ENCODE measurements at places on chromosomes 13 and 19.

DNA sequence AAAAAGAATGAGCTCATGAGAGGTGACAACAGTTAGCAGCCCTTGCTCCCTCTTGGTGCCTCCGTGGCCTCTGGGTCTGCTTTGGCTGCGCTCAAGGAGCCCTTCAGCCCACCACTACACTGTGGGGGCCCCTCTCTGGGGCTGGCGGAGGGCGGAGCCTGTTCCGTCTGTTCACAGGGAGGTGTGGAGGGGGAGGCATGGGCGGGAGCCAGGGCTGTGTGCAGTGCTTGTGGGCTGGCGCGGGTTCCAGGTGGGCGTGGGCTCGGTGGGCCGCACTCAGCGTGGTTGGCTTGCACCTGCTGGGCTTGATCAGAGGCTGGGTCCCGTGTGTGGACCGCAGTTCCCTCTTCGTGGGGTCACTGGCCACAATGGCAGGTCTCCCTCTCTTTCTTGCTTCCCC is 953.4 kb upstream of the PRR20A start:
- no peak for DNase-seq

- DNase-seq: no peak
Measured at GRCh38 chr19:41860419-41861115, 512 bp downstream of the RPS19 start.

GRCh38 chr19:16649734-16650133 is 10.2 kb downstream of the SMIM7 start:
- DNase-seq: no peak

DNA sequence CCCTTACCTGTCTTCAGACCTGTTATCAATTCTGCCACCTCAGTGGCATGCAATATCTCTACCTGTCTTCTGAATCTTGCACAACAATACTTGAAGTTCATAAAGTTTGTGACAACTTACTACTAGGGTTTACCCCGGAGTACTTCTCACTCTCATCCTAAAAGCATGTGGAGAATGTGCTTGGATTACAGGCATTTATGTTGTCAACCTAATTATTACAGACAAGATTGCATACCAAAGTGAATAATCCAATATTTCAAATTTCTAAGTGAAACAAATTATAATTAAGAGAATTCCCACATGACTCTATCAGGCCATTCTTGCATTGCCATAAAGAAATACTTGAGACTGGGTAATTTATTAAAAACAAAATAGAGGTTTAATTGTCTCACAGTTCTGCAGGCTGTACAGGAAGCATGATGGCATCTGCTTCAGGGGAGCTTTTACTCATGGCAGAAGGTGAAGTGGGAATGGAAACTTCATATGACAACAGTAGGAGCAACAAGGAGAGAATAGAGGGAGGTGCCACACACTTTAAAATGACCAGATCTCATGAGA is 661.0 kb upstream of the SPRY2 start:
- DNase-seq: no peak

GRCh38 chr19:7917267-7918061 is 2.7 kb upstream of the SNAPC2 start:
- DNase-seq: no peak

All from bone marrow (tissue), 2 donors.